Colonic mucosa (tissue), 4 donors: ENCODE measurements at places on chromosomes 11 and 22.

- DNase-seq: no peak
Measured at GRCh38 chr11:123460012-123460700, 30.1 kb downstream of the GRAMD1B start.

- DNase-seq: no peak
Measured at GRCh38 chr11:99244613-99245012, 223.9 kb downstream of the CNTN5 start.

DNA sequence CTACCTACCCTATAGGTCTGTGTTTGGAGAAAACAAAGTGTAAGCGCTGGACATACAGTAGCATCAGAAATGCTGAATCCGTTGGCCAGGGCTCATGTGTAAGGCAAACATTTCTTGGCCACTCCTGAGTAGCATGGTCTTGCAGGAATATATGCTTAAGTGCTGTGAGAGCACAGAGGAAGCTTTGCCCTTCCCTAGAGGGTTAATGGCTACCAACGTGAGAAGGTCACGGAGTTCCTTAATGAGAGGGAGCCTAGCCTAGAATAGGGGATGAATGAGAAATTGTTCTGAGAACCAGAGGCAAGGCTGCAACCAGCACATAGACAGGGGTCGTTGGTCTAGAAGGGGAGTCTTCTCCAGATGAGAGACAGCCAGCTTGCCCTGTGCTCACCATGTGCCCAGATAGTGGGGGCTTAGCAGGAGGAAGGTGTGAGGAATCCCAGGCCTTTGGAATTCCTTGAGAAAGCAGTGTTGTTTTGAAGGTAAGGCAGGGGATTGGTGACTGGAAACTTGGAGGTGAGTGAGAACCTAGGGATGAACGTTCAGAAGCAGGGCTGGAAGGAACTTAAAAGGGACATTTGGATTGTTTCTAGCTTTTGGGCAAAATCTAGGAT, 29.5 kb downstream of the RCOR2 start:
- no peak for DNase-seq

- DNase-seq: peak; percentile 82
Measured at GRCh38 chr22:36160499-36160942, at the start of gene APOL3. APOL3 (minus strand) TSS chr22:36160755; CDS start chr22:36149055, 11,700 bp downstream.

- DNase-seq: peak; percentile 19
Measured at GRCh38 chr11:30586251-30587144, at the start of gene MPPED2. MPPED2 (minus strand) TSS chr11:30586353; CDS start chr11:30580373, 5,980 bp downstream.

GRCh38 chr11:357582-357981, 11.7 kb upstream of the B4GALNT4 start:
- no peak for DNase-seq

- DNase-seq: no peak
Measured at GRCh38 chr11:72443016-72443415, 8.7 kb upstream of the CLPB start.

DNA sequence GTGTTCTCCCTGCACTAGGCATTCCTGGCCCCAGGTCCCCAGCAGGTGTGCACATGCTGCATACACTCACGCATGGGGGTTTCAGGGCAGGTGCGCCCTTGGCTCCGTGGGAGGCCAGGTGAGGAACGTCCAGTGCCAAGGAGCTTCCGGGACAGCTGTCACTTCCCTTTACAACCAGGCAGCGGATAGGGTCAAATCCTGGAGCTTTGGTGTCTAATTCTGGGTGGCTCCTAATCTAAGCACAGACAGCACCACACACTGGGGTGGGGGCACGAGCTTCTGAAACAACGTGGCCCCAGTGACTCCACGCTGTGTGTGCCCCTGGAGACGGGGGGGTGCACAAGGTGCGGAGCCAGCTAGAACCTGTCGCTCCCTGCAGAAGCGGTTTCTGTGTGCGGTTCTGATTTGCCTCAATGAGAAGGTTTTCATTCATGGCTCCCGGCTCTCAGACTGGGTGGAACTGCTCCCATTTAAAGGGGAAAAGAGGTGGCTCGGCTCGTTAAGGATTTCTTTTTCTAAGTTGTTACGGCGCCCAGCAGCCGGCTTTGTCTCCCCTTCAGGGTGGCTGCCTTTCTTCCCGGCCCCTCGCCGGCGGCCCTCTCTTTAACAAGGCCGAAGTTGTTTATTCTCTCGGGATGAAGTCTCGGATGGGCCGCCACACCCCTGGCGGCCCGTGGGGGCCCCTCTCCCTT, 5.0 kb downstream of the CCND1 start:
- DNase-seq: no peak

- DNase-seq: peak; percentile 4
Measured at GRCh38 chr22:49365910-49366309, 461.8 kb downstream of the BRD1 start.

DNA sequence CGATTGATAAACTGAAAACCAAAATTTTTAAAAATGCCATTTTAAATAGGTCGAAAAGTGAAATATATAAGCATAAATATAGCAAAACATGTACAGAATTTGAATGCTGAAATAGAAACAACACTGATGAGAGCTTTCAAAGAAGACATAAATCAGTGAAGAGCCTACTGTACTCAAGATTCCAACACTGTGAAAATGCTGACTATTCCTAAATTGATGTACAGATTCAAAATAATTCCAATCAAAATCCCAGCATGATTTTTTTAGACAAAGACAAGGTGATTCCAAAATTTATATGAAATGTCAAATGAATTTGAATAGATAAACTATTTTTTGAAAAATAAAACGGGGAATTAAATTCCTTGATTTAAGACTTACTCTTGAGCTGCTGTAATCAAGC, 1010.4 kb downstream of the TBC1D22A start:
- no peak for DNase-seq

GRCh38 chr11:85619499-85619898, 7.6 kb downstream of the DLG2 start:
- no peak for DNase-seq

- peak; percentile 32 for DNase-seq
Measured at GRCh38 chr22:49789289-49790141, 38.2 kb downstream of the BRD1 start.

DNA sequence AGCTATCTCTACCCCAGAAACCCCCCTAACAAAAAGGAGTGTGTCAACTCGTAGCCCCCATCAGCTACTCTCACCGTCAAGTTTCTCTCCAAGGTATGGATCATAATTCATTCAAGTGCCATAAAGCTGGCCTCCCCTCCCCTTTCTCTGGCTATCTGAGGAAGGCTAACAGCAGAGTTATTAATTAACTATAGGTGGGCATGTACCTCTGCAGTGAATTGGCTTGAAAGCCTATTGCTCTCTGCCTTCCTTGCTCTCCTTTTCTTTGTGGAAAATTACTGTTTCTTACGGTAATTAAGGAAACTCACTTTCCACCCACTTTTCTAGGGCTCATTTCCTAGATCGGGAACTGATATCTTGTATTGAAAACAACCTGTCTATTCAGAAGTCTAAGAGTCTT, 14.1 kb downstream of the POLA2 start:
- no peak for DNase-seq

- DNase-seq: no peak
Measured at GRCh38 chr11:75536786-75537641, 11.3 kb upstream of the GDPD5 start.

DNA sequence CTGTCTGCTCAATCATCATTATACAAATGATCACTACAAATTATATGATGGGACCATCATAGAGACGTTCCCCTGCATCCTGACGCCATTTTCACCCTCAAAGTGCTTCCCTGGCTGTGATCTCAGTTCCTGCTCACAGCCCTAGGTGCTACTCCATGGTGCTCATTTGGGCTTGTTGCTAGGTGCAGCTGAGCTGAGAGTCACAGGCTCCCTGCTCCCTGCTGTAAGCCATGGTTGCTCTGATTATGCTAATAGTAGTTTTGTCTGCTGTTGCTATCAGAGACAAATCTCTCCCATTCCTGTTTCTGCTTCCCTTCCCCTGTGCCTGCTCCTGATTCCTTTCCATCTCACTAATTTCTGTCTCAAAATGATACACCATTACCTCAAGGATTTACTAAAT, 474.3 kb downstream of the METTL15 start:
- DNase-seq: no peak

DNA sequence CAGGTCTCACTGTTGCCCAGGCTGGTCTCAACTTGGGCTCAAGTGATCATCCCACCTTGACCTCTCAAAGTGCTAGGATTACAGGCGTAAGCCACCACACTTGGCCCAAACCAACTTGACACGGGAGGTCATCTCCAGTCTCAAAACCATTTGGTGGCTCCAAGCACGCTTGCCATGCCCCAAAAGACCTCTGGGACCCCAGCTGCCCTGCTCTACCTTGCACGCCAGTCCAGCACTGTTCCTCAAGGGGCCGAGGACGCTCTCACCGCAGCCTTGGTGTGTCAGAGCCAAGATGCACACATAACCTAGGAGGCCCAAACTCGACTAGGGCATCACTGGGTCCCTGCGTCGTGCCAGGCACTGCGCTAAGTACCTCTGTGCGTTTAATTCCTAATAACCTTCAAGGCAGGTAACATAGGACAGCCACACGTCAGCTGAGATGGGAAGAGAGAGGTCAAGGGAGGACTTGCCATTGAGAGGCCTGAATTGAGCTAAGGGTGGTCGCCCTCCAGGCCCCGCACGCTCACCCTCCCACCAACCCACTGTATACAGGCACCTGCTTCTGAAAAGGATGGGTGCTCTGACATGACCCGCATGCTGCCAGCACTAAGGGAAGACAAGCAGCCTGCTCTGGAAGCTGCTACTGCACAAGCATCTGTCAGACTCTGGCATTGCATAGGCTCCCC, 4.6 kb upstream of the GAS2L1 start:
- no peak for DNase-seq

DNA sequence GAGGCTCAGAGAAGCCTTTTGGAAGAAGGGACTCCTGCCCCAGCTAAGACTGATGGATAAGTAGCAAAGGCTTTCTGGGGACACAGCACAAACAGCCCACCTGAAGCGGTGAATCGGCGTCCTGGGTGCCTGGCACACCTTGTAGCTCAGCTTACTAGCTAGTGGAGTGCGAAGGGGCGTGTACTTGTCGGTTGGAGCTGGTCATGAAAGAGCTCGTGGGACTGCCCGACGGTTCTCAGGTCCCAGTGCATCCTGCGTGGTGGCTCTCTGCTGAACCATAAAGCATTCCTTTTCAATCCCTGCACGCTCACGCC, 690 bp upstream of the UVRAG start:
- no peak for DNase-seq

GRCh38 chr11:116963813-116964212, 126.4 kb upstream of the APOA1 start:
- no peak for DNase-seq

DNA sequence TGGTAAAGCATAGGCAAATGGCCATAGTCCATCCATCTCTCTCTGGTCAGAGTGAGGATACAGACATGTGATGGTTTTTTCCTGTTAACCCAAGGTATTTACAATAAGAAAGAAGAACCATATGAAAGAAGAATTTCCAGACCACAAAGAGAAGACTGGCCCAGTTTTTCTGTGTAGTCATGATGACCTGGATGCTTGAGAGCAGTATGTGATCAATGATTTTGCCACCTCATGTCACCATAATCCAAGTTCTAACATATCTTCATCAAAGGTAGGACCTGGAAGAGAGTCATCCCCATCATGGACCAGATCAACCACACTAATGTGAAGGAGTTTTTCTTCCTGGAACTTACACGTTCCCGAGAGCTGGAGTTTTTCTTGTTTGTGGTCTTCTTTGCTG, at the start of gene OR4D6:
OR4D6 (plus strand) TSS at position 301 of the 400 bp plus-strand sequence; CDS start at position 301, 0 bp downstream.
- DNase-seq: no peak

DNA sequence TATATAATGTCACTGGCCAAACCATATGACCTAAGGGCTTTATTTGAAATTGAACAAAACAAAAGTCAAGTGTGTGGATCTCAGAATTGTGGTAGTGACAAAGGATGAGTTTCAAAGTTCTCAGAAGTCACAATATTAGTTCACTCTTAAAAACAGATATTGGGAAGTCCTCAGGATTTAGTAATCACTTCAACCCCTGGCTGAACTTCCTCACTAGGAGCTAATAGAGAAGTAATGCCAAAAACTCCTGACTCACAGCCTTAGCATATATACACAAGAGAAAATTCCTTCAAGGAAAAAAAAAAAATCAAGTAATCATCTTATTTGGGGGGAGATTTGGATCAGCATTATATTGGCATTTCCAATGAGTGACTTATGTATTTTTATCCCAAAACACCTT, 75.6 kb upstream of the APOA1 start:
- DNase-seq: no peak
